ENCODE measurements at places on chromosomes 11 and 22.

- DNase-seq, result no peak
Observed at GRCh38 chr22:17079572-17079971, 5.2 kb upstream of the IL17RA start.

- peak; percentile 82 for DNase-seq
Observed at GRCh38 chr11:83156996-83157593, at the start of gene PCF11. Gene PCF11 (plus strand): TSS chr11:83157131. CDS start chr11:83157440, 309 bp downstream.

DNA sequence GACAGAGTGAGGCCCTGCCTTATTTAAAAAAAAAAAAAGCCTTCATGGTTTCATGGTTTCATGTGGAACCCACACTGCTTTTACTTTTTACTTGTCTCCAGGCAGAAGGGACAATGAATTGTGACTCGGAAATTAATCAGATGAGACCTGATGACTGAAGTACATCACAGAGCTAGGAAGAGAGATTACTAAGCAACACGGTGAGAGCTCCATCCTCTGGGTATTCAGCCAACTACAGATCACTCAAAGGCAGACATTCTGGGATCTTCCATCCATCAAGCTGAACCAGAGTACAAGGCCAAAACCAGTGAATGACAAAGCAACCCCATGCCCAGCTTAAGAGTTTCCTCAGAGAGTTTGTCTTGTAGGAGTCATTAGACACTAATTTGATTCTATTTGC is 433.2 kb downstream of the SOX6 start:
- no peak for DNase-seq

DNA sequence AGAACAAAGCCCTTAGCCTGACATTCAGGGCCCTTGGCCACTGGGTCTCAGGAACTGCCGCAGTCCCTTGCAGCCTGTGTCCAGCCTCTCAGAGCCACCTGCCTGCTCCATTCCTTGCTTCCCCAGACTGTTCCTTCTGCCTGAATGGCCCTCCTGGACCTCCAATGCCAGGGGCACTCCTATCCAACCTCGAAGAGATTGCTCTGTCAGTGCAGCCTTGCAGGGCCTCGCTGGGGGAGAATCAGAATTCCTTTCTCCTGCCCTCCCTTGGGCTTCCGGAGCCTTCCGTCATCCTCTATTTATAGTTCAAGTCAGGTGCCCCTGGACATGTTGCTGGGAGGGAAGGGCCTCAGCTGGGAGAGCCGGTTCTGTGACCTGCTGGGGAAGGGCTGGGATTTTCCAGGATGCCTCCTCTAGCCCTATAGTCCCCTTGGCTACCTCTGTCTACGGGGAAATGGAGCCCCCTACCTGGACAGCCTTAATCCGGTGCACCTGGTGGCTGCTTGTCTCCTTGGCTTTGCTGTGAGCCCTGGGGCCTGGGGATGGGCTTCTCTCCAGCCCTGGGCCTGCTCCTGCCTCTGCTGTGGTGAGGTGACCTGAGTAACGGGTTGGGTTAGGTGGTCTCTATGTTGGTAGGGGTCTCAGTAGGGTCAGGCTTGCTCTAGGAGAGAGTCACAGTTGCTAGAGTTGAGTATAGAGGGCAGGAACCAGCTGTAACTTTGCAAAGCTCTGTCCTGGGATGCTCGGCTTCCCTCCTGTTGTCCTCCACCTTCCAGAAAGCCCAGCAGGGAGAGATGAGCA is 45.9 kb upstream of the SYT7 start:
- DNase-seq, result peak; percentile 6

Measured in 8988T (cell line).